ENCODE measurements at places on chromosomes 3 and 15.

DNA sequence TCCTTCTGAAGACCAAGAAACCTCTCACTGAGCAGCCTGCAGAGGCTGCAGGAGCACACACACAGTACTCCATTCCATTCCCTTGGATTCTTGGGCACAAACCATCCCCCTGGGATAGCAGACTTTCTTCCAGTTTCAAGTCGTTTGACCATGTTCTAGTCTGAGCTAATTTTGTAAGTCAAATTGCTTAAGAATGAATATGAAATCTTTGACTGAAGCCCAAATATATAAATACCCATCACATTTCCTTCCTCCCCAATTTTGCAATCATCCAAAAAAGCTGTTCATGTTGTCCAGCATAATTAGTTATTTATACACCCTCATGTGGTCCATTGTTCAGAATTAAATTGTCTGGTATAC lies 231.2 kb upstream of the TPRG1 start:
- DNase-seq, result no peak

- DNase-seq, result no peak
Measured at GRCh38 chr3:139770577-139770976, 92.8 kb upstream of the NMNAT3 start.

- DNase-seq, result no peak
Measured at GRCh38 chr3:16978234-16978920, 93.6 kb downstream of the PLCL2 start.

- DNase-seq, result no peak
Measured at GRCh38 chr3:54543446-54543845, 384.4 kb downstream of the LRTM1 start.

DNA sequence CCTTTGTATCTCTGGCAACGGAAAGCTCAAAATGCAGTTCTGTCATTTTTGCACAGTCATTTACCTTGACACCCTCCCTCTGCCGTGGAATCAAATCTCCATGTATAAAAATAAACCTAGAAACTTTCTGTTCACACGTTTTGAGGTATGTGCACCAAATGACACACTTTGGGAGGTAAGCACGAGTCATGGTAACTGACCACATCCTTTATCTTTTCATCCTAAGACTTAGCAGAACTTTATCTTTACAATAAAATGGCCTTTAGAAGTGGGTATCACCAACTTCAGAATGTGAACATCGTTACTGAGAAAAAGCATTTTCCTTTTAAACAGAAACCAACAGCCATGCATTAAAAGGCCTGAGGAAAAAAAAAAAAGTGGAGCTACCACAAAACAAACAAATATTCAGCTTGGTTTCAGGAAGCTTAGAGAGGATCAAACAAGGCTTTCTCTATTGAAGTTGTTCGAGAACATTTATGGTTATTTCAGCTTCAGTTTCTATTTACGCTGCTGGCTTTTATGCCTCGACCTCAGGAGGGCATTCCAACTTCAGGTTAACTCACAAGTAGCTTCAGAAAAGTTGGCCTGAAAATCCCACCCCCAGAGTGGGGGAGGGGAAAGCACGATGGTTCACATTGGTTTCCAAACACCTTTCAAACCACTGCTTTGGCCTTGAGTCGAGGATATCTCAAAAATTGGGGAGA lies 171.1 kb upstream of the ICE2 start:
- DNase-seq, result no peak

DNA sequence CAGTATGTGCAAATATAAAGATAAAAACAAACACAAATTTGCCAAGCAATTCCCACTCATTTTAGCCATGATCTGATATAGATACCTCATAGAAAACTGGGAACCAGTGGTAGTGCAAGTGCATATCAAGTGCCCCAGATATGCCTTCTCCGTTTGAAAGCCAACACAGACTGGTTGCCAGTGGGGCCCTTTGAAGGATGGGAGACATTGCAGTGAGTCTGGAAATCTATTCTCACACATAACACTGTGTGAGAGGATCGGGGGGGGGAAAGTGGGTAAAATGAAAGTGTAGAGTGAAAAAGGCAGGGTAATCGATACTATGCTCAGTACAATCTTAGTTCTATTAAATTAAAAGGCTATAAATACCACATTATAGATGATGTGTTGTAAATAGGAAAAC lies 83.0 kb downstream of the CBLB start:
- no peak for DNase-seq

GRCh38 chr3:167120828-167121227 lies 259.3 kb downstream of the ZBBX start:
- DNase-seq, result no peak

GRCh38 chr3:24004171-24004938 lies 59.3 kb downstream of the NR1D2 start:
- DNase-seq, result no peak

- no peak for DNase-seq
Measured at GRCh38 chr15:35439291-35439690, 106.7 kb downstream of the DPH6 start.

- DNase-seq, result no peak
Measured at GRCh38 chr15:26234976-26235767, 372.0 kb upstream of the ATP10A start.

DNA sequence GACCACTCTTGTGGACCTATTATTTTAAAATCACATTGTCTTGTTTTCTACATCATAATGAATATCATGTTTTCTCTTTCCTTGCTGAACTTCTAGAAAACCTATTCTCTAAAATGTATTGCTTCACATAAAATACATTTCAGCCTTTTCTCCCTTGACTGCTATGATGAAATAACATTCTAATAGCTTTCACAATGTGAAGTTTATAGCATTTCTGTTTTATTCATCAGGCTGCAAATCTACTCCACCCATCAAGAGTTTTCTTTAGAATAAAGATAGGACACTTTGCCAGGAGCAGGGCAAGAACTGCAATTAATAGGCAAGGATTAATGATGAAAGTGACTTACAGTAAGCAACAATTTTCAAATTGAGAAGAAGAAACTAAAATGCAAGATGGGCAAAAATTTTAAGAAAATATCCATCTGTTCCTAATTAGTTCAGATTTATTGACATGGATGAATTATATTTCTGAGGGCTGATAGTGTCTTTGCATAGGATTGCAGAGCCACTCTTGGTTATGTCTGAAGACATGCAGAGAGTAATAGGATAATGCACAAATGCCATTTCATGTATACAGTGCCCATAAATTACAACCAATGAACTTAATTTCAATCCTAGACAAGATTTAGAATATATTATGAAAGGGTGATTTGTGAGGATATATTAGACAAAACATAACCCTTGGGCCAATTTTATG lies 21.7 kb downstream of the LEKR1 start:
- DNase-seq, result no peak

DNA sequence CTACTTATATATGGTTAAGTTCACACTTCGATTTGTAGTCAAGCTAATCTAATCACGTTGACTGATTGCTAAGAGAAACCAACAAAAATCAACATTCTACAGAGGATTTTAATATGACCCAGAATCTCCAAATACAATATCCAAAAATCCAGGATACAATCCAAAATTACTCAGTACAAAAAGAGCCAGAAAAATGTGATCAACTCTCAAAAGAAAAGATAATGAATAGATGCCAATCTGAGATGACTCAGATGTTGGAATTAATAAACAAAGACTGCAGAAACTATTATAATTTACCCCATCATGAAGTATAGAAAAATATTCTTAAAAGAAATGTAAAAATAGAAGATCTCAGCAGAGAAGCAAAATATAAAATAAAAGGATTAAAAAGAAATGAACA lies 22.3 kb downstream of the HACL1 start:
- DNase-seq, result no peak

DNA sequence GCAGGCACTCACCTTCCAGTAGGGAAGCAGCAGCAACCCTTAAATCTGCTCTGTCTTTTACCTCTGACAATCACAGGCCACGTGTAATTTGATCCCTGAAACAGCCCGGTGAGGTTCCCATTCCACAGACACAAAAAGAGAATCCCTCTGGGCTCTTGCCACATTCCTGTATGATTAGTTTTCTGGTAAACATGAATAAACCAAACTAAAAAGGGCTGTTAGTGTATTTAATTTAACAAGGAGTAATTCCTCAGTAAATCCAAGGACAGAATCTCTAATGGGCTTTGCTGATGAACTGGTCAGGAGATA lies 186.9 kb downstream of the FAM43A start:
- DNase-seq, result no peak

DNA sequence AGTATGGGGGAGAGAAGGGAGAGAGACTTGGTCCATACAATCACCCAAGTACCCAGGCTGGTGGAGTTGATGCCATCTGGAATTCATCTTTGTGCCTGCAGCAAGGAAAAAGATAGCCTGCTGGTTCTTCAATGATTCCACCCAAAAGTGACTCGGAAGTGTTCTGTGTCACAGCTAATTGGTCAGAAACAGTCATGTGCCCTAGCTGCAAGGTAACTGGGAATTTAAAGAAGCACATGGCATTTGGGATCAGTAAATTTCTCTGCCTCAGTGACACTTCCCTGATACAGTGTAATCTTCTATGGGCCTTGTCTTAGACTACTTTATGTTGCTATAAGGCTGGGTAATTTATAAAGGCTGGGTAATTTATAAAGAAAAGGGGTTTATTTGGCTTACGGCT lies 17.5 kb downstream of the TLNRD1 start:
- DNase-seq, result no peak

GRCh38 chr3:155179437-155179827 lies 99.3 kb downstream of the MME start:
- no peak for DNase-seq

DNA sequence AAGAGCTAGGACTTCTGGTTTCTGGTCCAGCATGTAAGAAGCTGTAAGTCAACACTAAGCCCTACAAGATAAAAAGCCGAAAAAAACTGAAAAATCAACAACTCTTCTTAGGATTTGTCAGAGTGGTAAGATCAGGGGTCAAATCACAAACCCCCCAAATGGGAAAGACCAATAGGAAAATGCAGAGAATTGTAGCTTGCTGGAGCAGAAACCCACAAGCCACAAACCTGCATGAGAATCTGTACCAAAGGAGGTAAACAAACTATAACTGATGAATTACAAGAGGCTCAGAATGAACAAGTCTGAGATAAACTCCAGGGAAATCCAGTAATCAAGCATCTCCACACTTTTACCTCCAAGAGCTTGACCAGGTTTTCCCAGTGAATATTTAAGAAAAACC lies 36.0 kb downstream of the RFX7 start:
- DNase-seq, result no peak

- no peak for DNase-seq
Measured at GRCh38 chr3:56248021-56248420, 220.2 kb downstream of the ERC2 start.

DNA sequence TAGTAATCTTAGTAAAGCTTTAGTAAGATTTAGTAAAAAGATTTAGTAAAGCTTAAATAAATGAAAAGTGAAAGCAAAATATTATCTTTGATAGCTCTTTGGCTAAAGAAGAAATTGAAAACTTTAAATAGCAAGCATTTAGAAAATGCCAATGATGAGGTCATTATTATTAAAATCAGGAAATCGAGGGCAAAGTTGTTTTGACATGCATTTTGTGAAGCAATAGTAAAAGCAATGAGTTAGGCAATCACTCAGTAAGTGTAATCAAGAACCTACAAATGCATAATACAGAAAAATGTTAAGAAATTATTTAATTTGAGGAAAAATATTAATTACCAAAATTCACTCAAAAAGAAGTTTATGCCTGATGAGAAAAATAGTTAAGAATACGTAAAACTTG lies 280.3 kb upstream of the MME start:
- no peak for DNase-seq

DNA sequence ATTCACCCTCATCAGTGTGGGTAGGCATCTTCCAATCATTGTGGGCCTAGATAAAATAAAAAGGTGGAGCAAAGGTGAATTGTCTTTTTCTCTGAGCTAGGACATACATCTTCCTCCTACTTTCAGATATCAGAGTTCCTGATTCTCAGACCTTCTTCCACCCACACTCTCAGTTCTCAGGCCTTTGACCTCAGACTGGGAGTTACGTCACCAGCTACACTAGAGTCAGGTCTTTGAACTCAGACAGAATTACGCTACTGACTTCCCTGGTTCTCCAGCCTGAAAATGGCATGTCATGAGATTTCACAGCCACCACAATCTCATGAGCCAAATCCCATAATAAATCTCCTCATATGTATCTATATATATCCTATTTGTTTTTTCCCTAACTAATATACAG lies 39.0 kb downstream of the STRIT1 start:
- DNase-seq, result no peak

DNA sequence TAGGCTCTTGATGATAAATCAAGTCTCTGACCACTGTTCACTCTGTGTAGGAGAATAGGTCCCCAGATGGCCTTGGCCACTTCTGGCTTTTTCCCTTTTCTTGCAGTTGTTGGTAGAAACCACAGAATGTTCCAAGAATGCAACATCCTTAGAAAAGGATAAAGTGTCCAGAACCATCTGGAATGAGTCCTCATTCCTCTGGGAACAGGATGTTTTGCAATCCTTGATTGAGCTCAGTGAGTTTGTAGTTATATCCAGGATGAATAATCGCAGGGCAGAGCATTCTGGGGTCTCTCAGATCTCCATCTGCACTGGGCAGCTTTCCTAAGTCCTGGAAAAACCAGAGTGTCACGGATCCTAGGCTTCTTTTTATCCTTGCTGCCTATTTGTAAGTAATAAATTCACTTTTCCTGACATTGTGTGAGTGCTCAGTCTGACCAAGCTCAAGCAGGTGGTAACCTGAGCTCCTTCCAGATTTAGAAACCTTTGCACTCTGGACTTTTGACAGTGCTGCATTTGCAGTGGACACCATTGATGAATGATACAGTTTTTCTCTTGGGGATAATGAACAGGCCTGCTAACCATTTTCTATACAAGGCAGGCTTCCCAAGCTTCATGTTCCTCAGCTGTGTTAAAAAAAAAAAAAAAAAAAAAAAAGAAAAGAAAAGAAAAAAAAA lies 1028.6 kb downstream of the OTOL1 start:
- DNase-seq, result no peak

GRCh38 chr3:39065197-39065596 lies 13.4 kb downstream of the WDR48 start:
- DNase-seq, result peak; percentile 20

DNA sequence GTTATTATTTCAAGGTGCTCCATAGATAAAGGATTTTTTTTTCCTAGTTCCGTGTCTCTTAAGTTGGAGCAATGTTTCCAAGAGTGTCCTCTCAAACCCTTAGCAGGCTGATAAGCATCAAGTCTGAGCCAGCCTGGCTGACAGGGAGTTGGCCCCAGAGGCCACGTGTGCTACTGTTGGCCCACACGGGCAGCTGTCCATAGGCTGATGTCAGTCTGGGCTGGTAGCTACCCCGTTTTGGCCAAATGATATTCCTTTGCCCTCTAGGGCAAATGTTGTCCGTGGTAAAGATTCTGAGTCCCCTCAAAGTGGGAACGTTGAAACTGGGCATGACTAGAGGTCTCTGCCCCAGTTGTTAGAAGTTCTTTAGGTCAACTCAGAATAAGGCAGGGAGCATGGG lies 99.4 kb downstream of the FLNB start:
- no peak for DNase-seq

DNA sequence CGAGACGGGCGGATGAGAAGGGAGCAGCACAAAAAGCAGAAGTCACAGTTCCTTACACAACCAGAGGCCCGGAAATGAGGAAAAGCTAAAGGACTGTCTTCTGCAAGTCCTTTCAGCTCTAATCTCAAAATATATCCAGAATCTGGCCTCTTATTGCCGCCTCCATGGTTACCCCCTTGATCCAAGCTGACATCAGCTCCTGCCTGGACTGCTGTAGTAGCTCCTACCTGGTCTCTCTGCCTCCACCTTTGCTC lies 324.0 kb upstream of the ROPN1 start:
- DNase-seq, result no peak

GRCh38 chr3:48502121-48502520 lies 1.9 kb downstream of the SHISA5 start:
- no peak for DNase-seq

- DNase-seq, result no peak
Measured at GRCh38 chr3:2589336-2589969, 490.8 kb downstream of the CNTN4 start.

- DNase-seq, result no peak
Measured at GRCh38 chr3:197014942-197015575, 14.6 kb downstream of the MELTF start.
